ENCODE measurements at places on chromosomes 6 and 20.

- no peak for DNase-seq
Measured at GRCh38 chr20:45957021-45957941, 14.7 kb downstream of the ZNF335 start.

GRCh38 chr6:41748542-41748941 is 1.3 kb upstream of the PGC start:
- DNase-seq, result no peak

DNA sequence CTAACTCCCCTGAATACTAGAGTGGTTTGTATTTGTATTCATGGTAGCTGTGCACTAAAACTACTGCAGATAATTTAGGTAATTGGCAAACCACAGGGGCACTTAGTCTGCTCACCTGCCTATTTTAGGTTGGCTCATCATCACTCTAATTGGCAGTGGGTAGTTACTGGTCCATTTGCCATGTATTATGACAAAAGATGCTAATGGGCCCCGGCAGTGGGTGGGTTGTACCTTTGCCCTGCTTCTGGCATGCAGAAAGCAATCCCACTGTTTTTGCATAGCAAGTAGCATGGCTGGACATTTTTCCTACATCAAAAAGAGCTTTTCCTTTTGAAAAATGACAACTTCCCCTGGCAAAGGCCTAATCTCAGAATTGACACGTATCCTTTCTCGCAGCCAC is 741.4 kb upstream of the MAP3K7 start:
- no peak for DNase-seq

- DNase-seq, result no peak
Measured at GRCh38 chr20:13284830-13285229, 63.8 kb downstream of the ISM1 start.

DNA sequence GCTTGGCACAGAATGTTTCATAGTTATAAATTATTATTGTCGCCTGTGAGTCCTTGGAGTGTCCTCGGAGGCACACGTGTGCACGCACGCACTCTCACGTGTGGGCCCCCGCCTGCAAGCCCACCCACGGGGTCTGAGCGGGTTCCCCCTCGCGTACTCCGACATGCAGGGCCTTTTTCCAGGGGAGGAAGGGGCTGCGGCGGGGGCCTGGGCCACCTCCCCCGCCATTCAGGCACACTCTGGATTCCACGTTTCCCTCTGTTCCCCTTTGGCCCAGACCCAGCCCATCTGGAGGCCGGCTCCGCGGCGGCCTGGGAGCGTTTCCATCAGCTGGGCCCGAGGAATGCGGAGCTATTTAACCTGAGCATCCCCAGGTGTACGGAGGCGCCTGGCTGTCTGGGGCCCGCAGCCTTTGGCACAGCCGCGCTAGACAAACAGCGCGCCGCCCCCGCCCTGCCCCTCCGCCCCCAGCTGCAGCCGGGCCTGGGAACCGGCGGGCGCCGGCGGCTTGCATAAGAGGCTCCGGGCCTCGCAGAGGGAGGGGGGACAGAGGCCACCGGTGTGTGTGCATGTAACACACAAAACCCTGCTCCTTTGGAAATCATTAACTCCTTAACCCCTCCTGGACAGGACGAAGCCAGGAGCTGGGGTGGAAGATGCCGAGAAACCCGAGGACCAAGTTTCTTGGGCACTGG is 3.3 kb downstream of the ID1 start:
- DNase-seq, result peak; percentile 84

DNA sequence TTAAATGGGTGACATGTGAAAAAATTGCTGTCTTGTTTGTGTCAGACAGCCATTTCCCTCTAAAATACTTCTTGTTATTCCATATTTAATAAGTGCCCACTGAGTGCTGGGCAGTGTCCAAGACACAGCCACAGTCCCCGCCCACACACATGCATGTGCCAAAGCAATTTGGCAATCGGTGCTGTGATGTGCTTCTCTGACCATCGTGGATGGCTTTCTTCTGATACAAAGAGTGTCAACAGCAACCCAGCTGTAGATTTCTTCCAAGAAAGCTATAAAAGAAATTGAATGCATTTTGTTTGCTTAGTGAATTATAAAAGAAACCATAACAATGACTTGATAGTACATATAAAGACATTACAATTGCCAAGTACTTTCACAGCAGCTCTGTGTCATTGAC is 140.5 kb upstream of the ATXN1 start:
- DNase-seq, result no peak

DNA sequence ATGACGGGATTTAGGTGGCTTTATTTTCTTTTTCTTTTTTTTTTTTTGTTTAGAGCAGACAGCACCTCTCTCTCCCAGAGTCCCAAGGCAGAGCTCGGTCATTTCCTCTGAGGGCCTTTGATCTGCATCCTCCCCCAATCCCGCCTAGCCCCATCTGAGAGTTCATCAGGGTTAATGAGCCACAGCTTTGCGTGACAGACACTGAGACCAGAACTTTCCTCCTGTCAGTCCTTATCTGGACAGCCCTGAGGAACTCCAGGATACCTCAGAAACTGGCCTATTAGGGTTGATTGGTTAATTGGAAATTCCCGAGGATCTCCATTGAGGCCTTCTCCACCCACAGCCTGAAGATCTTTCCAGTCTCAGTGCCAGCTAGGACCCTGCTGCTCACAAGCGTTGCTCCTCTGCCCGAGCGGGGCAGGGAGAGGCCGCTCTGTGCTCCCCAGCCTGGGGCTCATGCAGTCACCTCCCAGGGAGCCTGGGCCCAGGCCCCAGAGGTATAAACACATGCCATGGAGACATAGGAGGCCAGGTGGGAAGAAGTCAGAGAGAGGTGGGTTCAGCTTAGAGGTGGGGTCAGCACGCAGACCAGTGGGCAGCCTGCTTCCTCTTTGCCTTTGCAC is 1.4 kb upstream of the LRRN4 start:
- no peak for DNase-seq

DNA sequence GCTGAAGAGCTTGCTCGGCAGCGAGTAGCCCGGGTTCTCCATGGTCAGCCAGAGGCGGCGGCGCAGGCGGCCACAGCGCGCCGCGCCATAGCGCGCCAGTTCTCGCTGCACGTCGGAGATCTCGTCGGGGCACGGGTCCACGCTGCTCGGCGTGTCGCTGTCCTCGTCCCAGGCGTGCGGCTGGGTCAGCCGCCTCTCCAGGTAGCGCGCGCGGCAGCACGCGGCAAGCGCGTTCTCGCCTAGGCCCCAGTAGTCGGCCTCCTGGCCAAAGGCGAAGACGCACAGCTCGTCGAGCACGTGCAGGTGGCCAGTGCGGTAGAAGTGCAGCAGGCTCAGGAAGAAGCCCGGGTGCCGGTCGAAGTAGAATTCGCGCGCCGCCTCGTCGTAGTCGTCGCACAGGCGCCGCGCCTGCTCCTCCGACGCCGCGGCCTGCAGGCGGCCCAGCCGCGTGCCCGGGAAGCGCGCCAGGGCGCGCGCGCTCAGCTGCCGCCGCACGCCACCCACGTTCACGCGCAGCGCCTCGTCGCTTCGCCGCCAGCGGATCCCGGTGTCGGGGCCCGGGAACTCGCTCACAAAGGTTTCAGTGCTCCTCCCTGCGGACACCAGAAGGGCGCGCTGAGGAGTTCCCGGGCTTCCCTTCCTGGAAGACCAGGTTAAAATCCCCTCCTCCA is 2.7 kb downstream of the KCNS1 start:
- DNase-seq, result peak; percentile 25

DNA sequence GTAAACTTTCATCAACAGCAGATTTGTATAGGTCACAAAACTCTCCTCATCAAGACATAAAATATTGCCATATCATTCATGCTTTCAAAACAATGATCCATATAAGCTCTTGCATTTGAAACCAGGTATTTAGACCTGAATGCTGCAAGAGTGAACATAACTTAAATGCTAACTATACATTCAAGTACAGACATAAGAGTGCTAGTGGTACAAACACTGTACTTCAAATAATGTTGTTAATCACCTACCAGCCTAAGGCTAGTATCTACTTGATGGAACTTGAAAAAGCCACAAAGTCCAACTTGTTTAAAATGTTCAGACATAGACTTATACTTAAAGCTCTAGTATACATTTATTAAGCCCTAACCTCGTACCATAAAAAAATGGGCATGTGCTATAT is 16.0 kb upstream of the GSTA2 start:
- DNase-seq, result no peak

GRCh38 chr6:87968435-87969278 is 79.0 kb upstream of the SPACA1 start:
- DNase-seq, result no peak

GRCh38 chr20:38724626-38725147 is 401 bp downstream of the SLC32A1 start:
- no peak for DNase-seq

DNA sequence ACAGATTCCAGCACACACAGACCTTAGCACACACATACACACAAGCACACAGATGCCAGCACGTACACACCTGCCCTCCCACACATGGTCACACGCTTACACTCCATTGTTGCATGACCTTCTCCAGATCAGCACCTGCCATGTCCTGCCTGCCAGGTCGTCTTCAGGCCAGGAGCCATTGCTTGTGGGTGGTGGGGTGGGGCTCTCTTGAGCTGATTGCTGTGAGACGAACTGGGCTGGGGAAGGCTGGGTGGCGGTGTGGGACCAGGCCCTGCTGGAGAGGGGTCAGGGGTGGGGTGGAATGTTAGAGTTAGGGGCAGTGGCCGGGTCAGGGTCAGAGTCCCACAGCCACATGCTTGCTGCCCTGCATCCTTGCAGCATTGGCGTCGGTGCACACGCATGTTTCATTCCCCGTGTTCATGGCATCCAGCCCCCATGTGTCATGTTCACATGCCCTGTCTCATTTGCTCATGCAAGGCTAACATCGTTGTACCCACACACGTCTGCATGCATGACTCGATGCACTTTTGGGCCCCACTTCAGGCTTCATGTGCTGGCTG is 6.5 kb upstream of the NPBWR2 start:
- no peak for DNase-seq

DNA sequence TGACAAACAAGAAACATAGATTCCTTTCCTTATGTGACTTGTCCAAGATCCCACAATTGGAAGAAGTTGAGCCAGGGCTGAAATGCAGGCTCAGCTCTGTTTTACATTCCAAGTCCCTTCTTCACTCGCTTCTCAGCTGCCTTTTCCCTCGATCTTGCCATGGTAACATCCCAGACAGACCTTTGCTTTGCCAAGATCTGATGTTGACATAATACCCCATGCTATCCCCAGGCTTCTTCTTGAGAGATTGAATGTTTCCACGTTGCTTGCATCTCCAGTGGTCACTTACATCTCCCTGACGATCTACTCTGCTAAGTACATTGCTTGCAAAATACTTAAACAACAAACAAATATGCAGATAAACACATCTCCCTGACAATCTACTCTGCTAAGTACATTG is 63.5 kb downstream of the TBXT start:
- DNase-seq, result no peak

DNA sequence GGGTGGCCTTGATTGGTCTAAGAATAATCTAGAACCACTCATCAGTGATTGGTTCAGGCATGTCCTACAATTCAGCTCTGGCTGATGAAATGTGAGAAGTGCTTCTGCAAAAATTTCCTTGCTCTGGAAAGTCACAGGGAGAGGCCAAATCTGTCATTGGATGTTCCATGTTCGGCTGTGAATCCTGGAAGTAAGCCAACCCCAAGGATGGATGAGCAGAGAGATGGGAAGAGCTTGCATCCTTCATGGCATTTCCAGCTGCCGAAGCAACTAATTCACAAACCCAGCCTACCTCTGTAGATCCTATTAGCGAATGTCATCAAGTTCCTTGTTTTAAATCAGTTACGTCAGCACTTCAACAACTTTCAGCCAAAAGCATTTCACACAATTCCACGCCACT is 187.2 kb upstream of the SOX4 start:
- no peak for DNase-seq

DNA sequence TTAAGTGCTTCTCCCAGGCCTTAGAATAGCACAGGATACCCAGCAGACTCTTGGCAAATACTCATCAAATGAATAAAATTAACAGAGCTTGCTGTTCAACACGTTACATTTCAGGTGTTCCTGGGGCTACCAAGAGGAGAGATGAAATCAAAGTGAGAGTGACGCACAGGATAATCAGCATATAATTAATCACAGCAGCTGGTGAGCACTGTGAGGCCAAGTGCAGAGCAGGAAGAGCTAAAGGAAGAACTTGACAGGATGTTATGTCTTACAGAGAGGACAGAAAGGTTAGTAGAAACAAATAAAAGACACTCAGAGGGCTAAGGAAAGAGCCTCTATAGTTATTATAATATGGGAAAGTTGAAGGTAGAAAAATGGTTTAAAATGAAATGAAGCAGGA is 8.8 kb downstream of the PPIL1 start:
- DNase-seq, result no peak

GRCh38 chr6:112251171-112251875 is 3.0 kb downstream of the LAMA4 start:
- no peak for DNase-seq

DNA sequence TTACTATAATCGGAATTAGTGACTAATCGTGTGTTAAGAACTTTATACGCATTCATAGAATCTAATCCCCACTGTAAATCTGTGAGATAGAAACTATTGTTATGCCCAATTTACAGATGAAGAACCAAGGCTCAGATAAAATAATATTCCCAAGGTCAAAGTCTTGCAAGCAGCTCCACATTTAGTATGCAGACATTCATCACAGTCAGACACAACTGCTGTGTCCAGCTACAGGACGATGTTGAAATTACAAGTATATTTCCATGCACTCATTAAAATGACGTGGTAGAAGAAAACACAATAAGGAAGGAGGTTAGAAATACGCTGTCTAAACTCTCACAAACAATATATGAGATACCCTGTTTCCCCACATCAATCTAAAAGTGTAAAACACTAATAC is 82.5 kb downstream of the PREX1 start:
- DNase-seq, result no peak

GRCh38 chr20:10323729-10324128 is 105.1 kb downstream of the SNAP25 start:
- DNase-seq, result no peak

- DNase-seq, result no peak
Measured at GRCh38 chr6:157990321-157991066, 8.8 kb downstream of the SYNJ2 start.

GRCh38 chr6:161443848-161444247 is 170.0 kb upstream of the AGPAT4 start:
- DNase-seq, result no peak

- no peak for DNase-seq
Measured at GRCh38 chr6:142756215-142756630, 188.8 kb downstream of the HIVEP2 start.

GRCh38 chr6:154343473-154344308 is 12.9 kb downstream of the IPCEF1 start:
- DNase-seq, result peak; percentile 44

DNA sequence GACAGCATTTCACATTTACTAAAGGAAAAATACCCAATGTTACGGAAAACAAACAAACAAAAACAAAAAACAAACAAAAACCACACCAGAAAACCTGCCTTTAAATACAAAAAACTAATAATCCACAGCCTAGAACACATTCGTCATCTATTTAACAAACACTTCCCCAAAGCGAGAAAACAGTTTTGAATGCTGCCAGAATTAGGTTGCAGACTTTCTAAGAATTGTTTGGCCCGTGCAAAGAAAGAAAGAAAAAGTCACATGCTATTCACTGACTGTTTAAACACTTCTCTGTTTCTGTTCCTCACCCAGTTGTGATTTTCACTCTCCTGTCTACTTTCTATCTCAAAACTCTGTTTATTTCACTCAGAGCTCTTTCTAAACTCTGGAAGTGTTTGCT is 52.5 kb downstream of the BCAS1 start:
- no peak for DNase-seq

Data from NCI-H82 (cell line).